NCI-H82 (cell line): ENCODE measurements at places on chromosomes 4 and X.

DNA sequence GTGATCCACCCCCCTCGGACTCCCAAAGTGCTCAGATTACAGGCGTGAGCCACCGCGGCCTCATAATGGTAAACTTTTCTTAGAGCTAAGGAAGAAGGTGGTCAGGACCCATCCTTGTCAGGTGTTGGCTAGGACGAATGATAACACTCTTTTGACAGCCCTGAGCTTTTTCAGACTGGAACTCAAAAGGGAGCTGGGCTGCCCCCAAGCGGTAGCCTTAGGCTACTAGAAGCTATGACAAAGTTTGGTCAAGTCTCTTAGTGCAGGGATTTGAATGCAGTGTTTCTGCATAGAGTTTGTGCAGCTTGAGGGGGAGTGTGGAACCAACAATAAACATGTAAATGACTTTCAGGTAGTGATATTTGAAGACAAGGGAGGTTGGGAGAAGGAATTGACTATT, 11.8 kb upstream of the HSD17B10 start:
- DNase-seq, result peak; percentile 67

DNA sequence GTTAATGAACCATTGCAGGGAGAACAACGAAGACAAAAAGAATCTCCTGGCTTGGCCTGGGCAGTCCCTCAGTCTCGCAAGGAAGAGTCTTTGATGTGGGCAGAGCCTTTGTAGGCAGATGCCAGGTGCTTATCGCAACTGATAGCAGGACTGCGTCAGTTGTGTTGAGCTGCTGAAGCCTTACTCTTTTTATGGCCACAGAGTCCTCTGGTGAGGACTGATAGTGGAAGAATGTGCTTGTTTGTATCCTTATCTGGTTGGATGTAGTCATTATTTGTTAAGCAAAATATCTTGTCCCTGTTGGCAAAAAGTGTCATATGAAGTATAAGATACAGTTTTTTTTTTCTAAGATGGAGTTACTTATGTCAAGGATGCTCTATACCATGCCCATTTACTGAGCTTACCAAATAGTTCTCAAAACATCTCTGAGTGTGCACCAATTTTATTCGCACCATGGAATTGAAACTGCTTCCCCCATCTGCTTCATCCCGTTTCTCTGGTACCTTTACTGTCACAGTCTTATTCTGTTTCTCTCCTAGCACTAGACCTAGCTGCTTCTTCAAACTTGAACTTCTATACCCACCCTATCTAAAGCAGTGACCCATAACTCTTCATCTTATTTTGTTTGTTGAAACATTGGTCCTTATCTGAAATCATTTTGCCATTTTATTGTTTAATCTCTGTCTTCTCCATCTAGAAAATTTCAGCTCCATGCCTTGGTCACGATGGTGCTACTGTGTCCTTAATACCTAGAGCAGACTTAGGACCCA, 47.0 kb upstream of the SPRY1 start:
- DNase-seq, result no peak

DNA sequence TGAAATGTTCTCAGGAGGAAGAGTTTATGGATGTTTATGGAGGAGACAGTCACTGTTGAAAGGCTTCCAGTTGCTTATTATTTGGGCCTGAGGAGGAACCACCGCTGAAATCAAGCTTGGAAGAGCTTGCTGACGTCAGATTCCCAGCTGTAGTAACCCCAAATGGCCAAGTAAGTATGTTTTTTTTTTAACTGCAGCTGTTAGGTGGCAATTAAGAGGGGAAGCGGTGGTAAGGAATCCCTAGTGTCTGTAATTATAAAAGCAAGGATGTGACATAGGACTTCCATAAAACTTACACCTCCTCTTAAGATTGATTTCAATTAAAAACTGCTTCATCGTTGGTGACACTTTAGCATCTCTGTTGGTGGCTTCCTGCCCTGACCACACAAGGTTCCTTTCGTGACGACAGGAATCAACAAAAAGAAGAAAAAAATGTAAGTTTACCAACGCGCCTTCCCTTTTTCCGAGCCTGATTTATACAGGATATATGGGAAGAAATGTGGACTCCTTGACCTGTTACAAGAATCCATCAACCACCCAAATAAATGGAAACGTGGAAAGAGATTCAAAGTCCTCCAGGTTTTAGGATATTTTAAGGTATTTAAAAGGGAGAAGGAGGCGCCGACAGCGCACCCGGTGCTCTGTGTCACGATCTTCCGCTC, 884 bp downstream of the RELL1 start:
- no peak for DNase-seq

DNA sequence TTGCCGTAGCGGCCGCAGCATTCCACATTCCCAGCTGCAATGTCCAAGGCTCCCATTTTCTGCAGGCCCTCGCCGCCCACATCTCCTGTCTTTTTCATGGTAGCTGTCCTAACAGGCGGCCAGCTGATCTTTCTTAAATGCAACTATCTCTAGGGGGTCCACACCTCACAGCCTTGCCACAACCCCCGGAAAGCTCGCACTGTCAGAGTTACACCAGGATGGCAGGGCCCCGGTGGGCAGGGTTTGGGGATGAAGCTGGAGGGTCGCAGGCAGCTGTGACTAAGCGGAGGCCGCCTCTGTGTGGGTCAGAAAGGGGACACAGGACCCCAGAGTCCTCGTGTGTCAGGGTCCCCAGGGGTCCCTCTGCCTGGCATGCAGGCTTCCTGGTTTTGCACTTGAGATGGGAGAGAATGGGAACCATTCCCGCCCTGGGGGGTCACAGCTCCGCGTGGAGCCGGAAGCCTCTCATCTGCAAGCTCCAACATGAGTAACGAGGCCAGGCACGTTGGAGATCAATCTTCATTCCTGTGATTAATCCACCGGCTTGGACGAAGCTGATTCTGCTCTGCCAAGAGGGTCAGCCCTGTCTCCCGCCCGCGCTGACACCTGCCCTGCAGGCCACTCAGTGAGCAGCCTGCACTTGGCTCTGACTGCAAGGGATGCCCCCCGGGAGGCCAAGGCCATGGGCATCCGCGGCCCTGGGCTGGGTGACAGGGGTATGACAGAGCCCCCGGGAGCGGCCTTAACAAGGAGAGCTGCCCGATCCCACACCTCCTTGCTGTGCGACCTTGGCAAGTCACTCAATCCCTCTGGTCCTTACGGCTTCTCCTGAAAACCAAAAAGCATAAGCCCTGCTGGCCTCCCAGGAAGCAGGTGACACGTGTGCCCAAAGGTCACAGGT, 97.9 kb downstream of the ADRA2C start:
- DNase-seq, result no peak

GRCh38 chrX:45900766-45901615, 644.2 kb downstream of the ZNF674 start:
- no peak for DNase-seq

- DNase-seq, result no peak
These were observed 271.5 kb downstream of the LDB2 start for GRCh38 chr4:16626945-16627344.

GRCh38 chr4:7971159-7971631, 31.5 kb upstream of the AFAP1 start:
- no peak for DNase-seq

DNA sequence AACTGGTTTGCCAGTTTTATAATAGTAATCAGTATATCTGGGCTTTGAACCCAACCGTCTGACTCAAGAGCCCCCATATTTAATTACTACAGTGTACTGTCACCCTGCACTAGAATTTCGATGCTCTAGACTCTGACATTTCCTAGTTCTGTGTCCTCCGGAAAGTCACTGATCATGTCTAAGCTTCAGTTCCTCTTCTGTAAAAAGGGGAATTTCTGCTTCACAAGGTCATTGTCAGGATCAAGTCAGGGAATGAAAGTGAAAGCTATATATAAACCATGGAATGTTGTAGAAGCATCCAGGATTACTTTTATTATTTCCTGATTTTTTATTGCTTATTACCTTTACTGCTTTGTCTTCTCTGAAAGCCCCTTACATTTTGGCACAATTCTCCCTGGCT, 4.0 kb upstream of the KCNIP4 start:
- no peak for DNase-seq

DNA sequence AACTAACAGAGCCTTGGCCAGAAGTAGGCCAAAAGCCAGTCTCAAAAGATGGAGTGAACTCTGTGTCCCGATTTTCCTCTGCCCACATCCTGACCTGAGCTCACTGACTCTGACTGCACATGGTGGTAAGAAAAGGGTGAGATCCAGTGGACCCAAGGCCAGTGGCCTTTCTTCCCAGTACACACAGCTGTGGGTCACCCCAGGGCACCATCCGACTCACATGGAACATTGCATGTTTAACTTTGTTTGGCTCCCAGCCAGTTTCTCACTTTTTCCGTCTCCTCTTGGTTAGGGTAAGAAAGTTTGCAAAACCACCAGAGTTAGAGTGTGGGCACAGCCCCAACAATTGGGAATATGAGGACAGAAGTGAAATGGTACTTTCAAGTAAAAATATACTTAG, 69.8 kb downstream of the GAB1 start:
- no peak for DNase-seq
